Activated CD4-positive, alpha-beta T cell treated with anti-CD3 and anti-CD28 coated beads, Interleukin-2, amount 50 U/mL, for 1 hour (primary cell): ENCODE measurements at places on chromosomes 3 and 15.

DNA sequence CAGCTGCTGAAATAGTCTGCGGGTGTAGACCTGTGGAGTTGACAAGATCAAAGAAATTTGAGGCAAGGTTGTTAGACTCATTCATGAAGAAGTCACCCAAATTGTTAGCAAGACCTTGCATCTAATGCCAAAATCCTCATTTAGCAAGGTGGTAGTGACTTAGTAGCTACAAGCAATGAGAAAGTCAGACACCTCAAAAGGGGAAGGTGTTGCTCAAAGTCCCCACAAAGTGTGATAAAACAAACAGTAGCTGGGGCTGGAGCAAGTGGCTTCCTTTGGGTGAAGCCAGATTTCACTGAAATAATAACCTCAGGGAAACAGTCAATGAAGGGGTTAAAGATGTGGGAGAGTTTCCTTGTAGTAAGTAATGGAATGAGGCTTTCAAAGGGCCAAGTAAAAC lies 44.9 kb downstream of the CD86 start:
- no peak for DNase-seq

- no peak for DNase-seq
Observed at GRCh38 chr15:75167588-75168350, 33.9 kb upstream of the C15orf39 start.

DNA sequence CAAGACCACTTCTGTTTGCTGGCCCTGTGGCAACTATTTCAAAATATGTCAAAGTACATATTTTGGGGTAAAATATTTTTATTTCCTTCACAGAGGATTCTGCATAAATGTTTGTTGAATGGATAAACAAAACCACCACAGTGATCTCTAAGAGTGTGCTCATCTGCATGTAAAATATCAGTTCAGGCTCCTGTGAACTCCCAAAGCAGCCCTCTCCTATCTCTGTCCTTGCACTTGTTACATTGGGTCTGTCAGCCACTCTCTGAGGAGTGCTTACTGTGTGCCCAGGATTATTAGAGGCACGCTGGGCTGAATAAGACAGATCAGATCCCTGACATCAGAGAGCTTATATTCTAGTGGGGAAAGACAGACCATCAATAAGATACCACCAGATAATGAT lies 27.1 kb downstream of the IQCH start:
- DNase-seq, result no peak

DNA sequence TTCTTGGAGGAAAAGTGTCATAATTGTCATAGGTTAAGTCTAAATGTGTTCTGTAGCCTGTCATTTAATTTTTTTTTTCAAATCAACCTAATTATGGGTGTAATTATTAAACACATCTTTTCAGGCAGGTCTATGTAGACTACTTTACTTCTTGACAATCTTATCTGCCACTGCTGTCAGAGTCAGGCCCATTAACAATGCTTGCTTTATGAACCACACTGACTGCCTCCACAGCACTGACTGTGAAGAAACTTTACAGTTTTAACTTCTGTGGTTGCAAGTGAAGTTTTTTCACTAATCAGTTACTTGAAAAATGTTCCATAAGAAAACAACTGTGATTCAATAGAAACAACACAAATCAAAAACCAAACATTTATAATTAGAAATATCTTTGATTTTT lies 407.8 kb downstream of the PLCL2 start:
- DNase-seq, result no peak

DNA sequence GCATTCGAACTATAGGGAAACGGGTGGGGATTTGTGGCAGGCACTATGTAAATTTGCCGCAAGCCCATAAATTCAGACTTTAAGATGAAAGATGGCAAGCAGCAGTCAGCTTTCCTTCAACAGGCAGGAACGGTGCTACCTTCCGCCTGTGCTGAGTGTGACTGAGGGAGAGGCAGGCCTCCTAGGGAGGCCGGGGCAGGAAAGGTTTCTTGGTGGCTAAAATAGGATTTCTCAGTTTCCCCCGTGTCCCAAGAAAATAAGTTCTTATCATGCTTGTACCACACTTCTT lies 12.5 kb downstream of the FLNB start:
- DNase-seq, result no peak

- DNase-seq, result no peak
Observed at GRCh38 chr3:24545887-24546286, 51.2 kb upstream of the THRB start.

DNA sequence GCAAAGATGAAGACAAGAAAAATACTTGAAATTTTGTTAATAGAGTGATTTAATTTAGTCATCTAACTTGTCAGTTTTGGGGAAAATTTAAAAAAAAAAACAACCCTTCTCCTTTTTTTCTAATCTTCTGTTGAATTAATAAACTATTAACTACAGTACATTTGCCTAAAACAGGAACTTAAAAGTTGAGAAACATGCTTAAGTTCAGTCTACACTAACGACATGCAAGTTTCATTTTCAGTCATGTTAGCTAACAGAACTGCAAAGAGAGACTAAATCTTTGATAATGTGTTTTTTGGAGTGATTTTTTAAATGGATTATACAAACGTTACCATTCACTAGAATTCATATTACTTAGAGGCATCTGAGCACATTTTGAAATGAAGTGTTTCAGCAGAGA lies 71.9 kb upstream of the MBNL1 start:
- DNase-seq, result no peak

DNA sequence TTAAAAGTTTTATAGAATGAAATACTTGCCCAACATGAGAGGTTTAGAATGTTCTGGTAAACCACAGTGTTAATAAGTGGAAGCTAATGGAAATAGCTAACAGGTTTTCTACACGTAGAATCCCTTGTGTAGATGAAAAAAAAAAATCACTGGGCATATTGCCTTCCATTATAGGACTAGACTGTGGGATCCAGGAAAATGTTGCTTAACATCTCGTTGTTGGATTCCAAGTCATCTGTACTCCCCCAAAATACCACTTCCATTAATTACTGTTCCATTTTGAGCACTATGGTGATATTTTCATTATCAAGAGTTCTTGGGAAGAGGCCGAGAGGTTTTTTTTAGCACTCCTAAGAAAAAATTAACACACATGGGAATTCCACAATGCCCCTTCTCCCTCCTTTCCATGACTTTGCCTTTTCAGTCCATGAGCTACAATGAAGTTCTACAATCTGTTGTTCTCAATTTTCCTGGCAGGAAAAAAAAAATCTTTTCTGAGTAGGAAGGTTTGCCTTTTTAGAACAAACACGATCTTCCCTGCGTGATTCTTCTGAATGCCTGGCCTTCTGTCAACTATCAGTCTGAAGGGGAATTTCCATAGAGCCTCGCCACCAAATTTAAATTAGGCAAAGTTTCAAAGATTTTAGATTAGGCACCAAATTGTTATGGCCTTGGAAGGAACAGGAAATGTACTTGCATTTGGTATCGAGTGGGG lies 74.4 kb upstream of the CTDSPL start:
- no peak for DNase-seq

DNA sequence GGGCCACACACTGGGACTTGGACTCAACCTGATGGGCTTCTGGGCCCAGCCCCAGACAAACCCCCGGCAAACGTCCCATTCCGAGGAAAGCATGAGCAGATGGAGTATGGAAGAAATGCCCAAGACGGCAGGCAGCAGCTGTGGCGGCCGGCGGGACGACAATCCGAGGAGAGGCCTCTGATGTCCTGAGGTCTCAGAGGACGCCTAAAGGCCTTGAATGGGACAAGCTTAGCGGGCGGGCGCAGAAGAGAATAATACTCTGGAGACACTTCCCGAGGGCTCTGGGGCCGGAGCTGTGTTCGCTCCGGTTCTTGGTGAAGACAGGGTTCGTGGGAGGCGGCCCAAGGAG lies 482 bp upstream of the OGG1 start:
- DNase-seq, result no peak

- DNase-seq, result no peak
Observed at GRCh38 chr3:38009807-38010591, 19.4 kb downstream of the VILL start.

GRCh38 chr3:129440618-129441190 lies 680 bp downstream of the IFT122 start:
- DNase-seq, result no peak

DNA sequence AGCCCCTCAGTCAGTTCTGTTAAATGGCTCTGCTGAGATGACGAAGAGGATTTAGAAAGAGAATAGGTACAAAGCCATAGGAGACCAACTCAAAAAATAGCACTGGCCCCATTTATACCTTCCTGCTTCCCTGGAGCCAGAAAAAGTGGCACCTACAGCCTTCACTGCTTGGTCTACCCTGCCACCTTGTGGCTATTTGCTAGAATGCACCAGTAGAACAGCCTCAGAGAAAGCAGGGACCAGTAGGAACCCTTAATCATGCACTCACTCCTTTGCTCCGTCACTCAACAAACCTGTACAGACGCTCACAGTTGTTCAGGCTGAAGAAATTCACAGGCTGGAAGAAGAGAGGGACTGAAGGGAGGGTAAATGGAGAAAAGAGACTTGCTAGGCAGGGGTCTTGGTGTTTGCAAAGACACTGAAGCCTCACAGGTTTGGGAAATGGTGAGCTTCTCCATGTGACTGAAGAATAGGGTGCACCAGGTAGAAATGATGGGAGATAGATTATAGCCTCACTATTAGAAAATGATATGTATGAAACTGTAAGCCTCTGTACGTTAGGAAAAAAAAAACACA lies 12.1 kb upstream of the RTP2 start:
- peak; percentile 65 for DNase-seq

GRCh38 chr3:60916546-60916945 lies 334.7 kb downstream of the FHIT start:
- no peak for DNase-seq

- no peak for DNase-seq
Observed at GRCh38 chr15:87609474-87609873, 647.1 kb downstream of the NTRK3 start.

- no peak for DNase-seq
Observed at GRCh38 chr3:100081986-100082692, 32.2 kb downstream of the FILIP1L start.

GRCh38 chr3:133529809-133530208 lies 43.7 kb upstream of the CDV3 start:
- DNase-seq, result no peak

- DNase-seq, result no peak
Observed at GRCh38 chr3:31343075-31343474, 189.7 kb upstream of the STT3B start.

- DNase-seq, result no peak
Observed at GRCh38 chr15:27861171-27861570, 237.9 kb downstream of the OCA2 start.

GRCh38 chr15:56794553-56795329 lies 61.4 kb upstream of the ZNF280D start:
- no peak for DNase-seq

- DNase-seq, result no peak
Observed at GRCh38 chr3:99023590-99024192, 122.2 kb upstream of the DCBLD2 start.

DNA sequence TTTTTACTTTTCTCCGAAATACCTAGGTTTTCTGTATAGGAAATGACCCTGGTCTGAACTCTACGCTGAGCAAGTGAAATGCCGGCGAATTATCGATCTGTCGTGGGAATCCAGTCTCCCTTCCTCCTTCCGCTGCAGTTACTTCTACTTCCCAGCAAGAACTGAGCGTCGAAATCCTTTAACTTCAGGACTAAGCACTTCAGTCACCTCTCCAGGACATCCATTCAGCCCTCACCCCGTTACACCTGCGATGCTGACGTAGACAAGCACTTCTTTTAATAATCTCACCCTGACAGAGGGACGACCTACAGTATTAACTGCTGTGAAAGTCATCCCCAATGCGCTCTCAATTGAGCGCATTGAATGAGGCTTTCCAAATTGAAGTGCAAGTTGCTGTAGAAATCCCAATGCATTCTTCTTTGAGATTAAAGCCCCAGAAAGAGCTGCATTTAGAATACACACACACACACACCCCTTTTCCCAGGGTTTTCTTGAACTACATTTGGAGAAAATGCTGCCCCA lies 1.3 kb downstream of the TOP2B start:
- peak; percentile 20 for DNase-seq

DNA sequence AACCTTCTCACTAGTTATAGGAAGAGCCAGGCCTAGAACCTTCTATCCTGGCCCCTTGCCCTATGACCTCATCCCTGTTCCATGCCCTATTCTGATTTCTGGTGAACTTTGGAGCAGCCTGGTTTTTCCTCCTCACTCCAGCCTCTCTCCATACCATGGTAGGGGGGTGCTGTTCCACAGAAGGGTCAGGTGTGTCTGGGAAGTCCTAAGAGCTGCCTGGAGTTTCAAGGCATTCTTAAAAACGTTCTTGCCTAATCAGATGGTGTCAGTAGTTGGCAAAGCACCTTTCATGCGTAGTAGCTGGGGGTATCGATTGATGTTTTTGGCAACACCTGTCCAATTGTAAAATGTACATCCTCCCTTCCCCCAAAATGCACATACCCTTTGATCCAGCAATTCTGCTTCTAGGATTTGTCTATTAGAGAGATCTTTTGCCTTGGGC lies 16.8 kb upstream of the ALPK3 start:
- no peak for DNase-seq

- no peak for DNase-seq
Observed at GRCh38 chr3:63442918-63443317, 164.8 kb downstream of the SYNPR start.

GRCh38 chr3:73498764-73499622 lies 125.7 kb downstream of the PDZRN3 start:
- no peak for DNase-seq

GRCh38 chr3:46447228-46447985 lies 17.3 kb downstream of the LTF start:
- DNase-seq, result no peak
